ENCODE measurements at places on chromosomes 7 and 10.

- no peak for DNase-seq
Measured at GRCh38 chr10:27884185-27884641, 114.7 kb downstream of the ODAD2 start.

DNA sequence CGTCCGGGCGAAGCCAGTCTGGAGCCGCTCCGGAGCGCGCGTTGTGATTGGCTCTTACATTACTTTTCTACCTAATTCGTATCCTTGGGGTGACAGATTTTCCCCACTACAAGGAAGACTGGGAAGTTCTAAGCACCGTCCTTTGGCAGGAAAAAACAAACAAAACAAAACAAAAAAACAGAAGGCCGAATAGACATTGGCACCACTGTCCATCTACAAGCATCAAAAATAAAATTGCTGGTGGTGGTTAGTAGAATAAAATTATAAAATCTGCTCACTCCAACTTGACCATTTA lies 651 bp upstream of the SKAP2 start:
- no peak for DNase-seq

GRCh38 chr10:34176351-34176750 lies 638.7 kb downstream of the PARD3 start:
- DNase-seq: no peak

GRCh38 chr10:44978570-44979280 lies at the start of gene DEPP1:
Gene DEPP1 (minus strand): TSS chr10:44978809. CDS start chr10:44978030, 779 bp downstream.
- peak; percentile 29 for DNase-seq

DNA sequence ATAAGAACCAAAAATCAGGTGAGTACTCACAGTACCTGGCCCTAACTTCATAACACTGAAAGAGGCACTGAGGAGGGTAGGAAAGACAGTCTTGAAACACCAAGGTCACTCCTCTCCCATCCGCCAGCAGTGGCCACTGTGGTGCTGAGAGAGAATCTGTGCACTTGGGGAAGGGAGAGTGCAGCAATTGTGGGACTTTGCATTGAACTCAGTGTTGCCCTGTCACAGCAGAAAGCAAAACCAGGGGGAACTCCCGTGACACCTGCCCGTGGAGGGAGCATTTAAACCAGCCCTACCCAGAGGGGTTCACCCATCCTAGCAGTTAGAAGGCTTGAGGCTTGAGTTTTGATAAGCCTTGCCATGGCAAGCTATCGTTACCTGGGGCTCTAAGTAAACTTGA lies 35.2 kb upstream of the MAP3K8 start:
- no peak for DNase-seq

- DNase-seq: no peak
Measured at GRCh38 chr7:28919510-28919909, 38.6 kb downstream of the TRIL start.

GRCh38 chr7:105011831-105012502 lies 2.0 kb upstream of the KMT2E start:
- DNase-seq: no peak

DNA sequence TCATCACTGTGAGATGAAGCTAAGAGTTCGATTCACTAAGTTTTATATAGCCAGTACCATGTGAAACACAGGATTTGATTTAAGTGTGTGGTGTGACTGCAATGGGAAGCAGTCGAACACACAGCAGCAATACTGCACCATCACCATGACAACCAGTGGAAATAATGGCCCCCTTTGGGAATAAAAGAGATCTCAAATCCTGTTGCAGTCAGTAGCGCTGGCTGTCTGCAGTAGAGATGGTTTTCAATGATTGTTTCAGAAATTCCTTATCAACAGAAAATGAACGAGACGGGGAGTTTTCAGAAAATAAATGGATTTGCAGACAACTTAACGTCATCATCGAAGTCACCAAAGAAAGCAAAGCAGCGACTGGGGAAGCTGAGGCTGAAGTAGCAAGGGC lies 91.0 kb downstream of the PTPRE start:
- DNase-seq: no peak

DNA sequence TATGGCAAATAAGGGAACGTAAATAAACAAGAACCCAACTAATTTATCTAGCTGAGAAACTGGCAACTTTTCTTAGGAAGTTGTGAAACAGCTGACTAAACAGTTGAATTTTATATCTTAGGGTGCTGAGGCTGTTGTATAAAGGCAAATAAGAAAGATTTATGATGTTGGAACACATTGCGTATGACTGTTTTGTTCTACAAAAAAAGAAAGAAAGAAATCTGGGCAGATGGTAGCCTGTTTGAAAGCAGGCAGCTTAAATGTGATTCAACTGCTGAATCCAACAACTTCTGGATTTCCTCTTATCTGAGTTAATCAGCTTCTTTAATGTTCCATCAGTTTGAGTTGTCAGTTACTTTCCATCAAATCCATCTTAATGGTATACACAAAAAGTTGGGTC lies 214.5 kb downstream of the SNX13 start:
- no peak for DNase-seq

- no peak for DNase-seq
Measured at GRCh38 chr7:75823198-75823910, 9.7 kb upstream of the CCL24 start.

- DNase-seq: no peak
Measured at GRCh38 chr10:43679509-43679908, 30.8 kb upstream of the ZNF32 start.

GRCh38 chr10:28047061-28047460 lies 48.2 kb upstream of the ODAD2 start:
- no peak for DNase-seq

DNA sequence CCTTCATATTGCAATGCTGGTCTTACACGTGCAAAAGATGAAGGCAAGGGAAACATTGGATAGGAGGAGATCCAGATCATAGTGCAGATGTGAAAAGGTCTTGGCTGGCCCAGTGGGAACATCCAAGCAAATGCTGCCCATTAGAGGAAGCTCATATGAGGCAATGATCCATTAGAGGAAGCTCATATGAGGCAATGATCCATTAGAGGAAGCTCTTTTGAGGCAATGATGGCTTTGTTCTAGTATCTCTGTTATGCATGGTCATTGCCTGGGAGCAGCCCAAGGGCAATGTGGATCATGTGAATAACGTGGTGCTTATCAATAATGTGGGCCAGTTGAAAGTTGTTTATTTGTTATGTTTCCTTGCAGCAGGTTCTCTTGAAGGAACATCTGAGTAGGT lies 37.8 kb downstream of the STEAP4 start:
- DNase-seq: no peak

- DNase-seq: no peak
Measured at GRCh38 chr10:103307594-103307993, 30.7 kb downstream of the INA start.

GRCh38 chr7:115195208-115195607 lies 273.3 kb downstream of the MDFIC start:
- DNase-seq: no peak

GRCh38 chr10:91590904-91591796 lies 41.7 kb downstream of the PPP1R3C start:
- DNase-seq: no peak

GRCh38 chr10:17506856-17507471 lies 52.6 kb upstream of the ST8SIA6 start:
- no peak for DNase-seq

GRCh38 chr7:36601601-36602000 lies 122.7 kb downstream of the AOAH start:
- DNase-seq: no peak

DNA sequence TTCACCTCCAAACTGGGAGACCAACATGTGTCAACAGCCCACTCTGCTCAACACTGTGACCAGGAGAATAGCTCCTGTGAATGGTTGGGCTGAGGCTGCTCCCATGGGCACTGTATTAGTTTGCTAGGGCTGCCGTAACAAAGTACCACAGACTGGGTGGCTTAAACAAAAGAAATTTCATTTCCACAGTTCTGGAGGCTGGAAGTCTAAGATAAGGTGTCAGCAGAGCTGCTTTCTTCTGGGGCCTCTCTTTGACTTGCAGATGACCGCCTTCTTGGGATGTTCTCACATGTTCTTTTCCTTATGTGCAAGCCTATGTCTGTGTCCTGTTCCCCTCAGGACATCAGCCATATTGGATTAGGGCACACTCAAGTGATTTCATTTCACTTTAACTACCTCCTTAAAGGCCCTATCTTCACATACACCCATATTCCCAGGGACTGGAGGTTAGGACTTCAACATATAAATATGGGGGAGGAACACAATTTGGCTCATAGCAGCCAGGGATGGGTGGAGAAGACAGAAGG lies 90.3 kb downstream of the CPED1 start:
- DNase-seq: no peak

DNA sequence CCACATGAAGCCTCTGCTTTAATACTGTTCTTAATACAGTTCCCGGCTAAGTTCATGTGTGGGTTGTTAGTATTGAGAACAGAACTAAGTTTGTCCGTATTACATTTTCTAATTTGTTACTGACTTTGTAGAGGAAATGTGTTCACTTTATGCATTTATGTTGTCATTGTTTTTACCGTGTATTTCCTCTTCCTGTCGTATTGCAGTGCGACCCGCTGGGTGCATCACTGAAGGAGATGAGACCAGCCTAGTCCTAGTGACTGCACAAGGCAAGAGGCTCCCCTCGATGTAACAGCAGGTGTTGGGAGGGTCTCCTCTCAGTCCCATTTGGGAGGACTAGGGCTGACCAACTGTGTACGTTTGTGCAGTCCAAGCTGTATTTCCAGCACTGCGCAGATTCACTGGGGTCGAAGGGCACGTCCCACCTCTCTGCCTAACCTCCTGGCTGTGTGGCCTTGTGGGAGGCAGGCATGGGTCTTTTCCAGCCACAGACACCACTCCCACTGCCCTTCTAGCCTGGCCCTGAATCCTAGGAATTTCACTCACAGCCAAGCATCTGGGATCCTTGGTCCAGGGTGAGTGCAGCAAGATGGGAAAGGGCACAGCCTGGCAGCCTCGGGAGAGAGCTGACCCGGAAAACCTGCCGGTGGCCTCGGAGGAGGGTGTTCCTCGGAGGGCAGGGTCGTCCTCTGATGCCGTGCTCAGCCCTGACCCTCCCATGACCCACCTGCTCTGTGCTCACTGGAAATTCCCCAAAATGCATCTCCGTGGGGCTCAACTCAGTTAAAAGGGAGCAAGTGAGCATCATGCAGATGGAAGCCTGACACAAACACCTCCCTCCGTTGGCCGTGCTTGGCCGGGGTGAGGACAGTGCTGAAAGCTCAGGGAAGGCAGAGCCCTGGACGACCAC lies 63.9 kb upstream of the FAM20C start:
- DNase-seq: no peak

- DNase-seq: no peak
Measured at GRCh38 chr7:36881233-36881874, 157.1 kb upstream of the AOAH start.

DNA sequence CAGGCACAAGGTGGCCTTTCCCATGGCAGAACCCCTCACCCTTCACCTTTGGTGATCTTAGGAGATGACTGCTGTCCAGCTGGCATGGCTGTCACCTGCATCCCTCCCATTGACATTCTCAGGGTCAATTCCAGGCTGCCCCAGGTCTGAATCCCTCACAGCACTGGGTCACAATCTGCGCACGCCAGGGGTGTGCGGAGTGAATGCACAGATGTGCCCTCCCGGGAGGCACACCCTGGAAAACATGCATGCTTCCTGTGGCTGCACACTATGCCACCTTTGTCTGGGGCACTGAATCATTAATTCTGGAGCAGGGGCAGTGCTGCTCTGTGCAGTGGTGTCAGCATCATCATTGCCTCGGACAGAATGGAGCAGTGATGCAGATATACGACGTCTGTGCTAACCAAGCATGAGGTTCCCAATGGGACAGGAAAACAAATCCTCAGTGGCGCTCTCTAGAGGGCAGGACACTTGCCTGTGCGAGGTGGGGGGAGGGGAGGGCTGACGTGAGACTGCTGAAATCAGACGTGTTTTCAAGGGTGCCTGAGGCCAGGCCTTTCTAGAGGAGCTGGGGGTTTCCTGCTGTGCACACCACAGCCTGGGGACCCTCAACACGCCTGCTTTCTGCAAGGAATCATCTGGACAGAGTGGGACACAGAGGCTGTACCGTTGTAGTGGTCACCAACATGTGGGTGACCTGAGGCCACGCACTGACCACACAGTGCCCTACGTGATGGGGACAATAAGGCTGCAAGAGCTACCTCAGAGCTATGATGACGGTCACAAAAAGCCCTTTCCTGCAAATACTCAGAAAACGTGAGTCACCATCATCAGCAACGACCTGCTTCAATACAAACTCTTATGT lies 77.9 kb downstream of the HIPK2 start:
- no peak for DNase-seq

- DNase-seq: no peak
Measured at GRCh38 chr7:72063330-72063729, 348.8 kb downstream of the CALN1 start.

- DNase-seq: no peak
Measured at GRCh38 chr10:60977161-60978122, 33.5 kb upstream of the RHOBTB1 start.

- DNase-seq: no peak
Measured at GRCh38 chr10:87916515-87916914, 53.1 kb downstream of the PTEN start.

DNA sequence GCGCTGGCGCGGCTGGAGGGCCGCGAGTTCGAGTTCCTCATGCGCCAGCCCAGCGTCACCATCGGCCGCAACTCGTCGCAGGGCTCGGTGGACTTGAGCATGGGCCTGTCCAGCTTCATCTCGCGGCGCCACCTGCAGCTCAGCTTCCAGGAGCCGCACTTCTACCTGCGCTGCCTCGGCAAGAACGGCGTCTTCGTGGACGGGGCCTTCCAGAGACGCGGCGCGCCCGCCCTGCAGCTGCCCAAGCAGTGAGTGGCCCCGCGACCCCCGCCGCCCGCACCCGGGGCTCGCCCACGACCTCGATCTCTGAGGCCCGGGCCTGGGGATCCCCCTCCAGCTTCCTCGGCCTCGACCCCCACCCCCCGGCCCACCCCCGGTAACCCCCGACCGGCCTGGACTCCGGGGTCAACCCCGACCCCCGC lies 537 bp downstream of the FOXK1 start:
- no peak for DNase-seq

- DNase-seq: no peak
Measured at GRCh38 chr7:26005683-26006410, 146.2 kb upstream of the NFE2L3 start.

GRCh38 chr10:73219384-73219783 lies 27.7 kb downstream of the DNAJC9 start:
- no peak for DNase-seq

DNA sequence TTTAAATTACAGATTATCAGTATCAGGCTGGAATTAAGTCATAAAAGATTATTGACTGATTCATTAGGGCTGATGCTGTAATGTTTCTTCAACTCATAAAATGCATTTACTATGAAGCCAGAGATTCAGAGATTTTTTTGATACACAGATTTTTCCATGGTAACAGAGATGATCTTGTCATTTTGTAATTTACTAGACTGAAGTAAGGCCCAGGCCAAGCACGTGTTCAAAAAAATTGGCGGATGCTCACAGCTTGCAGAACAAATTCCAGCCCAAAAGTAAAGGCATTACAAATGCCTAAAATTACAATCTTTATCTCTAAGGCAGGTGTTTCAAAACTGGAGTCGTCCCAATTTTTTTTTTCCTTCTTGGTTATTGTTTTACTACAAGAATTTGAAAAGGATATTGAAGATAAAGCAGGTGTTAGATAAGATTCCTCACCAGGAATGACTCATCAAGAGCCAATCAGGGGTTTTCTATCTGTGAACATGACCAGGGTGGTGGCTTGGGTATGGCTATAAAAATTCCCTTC lies 78.4 kb upstream of the MEOX2 start:
- DNase-seq: no peak

- DNase-seq: no peak
Measured at GRCh38 chr10:69057261-69057950, 30.5 kb upstream of the SRGN start.

GRCh38 chr7:112365551-112365950 lies 84.7 kb upstream of the IFRD1 start:
- DNase-seq: no peak

All from SW 1271 (cell line).